Hepatocyte (in vitro differentiated cells): ENCODE measurements at places on chromosomes 6 and 20.

DNA sequence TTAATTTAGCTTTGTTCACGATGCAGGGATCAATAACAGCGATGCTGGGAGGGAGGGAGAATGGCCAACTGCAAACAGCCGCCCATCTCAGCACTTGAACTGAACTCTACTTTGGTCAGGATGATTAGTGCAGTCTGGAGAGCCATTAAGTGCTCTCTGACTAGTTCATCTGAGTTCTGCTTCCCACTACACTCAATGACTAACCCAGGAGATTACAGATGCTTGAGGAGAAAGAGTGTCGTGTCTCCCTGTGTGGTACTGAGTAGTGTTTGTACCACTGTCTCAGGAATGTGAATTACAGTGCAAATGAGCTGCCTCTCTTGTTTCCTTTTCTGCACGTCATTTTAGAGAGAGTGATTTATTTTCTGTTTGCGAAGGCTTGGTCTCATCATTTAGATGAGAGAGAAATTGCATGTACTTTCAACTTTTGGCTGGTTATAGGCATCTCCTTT lies 23.5 kb downstream of the CARMIL1 start:
- DNase-seq: peak; percentile 58
- no peak overlapping the region for H3K4me3 ChIP-seq
- H3K27me3 ChIP-seq: no peaks in the 10 kb centered on the region
- H3K4me1 ChIP-seq: peaks cover 28% of the 10 kb centered on the region
- H3K36me3 ChIP-seq: no peaks in the 10 kb centered on the region

- H3K27me3 ChIP-seq: peaks cover 3% of the 10 kb centered on the region
- H3K4me3 ChIP-seq: no peak overlapping the region
- no peaks in the 10 kb centered on the region for H3K4me1 ChIP-seq
- no peak overlapping the region for H3K27ac ChIP-seq
- no peak for DNase-seq
- H3K36me3 ChIP-seq: no peaks in the 10 kb centered on the region
Measured at GRCh38 chr6:146445233-146445632, 98.4 kb upstream of the RAB32 start.

GRCh38 chr6:41647061-41647511 lies 8.8 kb downstream of the MDFI start:
- H3K4me3 ChIP-seq: no peak overlapping the region
- H3K36me3 ChIP-seq: no peaks in the 10 kb centered on the region
- no peaks in the 10 kb centered on the region for H3K27me3 ChIP-seq

DNA sequence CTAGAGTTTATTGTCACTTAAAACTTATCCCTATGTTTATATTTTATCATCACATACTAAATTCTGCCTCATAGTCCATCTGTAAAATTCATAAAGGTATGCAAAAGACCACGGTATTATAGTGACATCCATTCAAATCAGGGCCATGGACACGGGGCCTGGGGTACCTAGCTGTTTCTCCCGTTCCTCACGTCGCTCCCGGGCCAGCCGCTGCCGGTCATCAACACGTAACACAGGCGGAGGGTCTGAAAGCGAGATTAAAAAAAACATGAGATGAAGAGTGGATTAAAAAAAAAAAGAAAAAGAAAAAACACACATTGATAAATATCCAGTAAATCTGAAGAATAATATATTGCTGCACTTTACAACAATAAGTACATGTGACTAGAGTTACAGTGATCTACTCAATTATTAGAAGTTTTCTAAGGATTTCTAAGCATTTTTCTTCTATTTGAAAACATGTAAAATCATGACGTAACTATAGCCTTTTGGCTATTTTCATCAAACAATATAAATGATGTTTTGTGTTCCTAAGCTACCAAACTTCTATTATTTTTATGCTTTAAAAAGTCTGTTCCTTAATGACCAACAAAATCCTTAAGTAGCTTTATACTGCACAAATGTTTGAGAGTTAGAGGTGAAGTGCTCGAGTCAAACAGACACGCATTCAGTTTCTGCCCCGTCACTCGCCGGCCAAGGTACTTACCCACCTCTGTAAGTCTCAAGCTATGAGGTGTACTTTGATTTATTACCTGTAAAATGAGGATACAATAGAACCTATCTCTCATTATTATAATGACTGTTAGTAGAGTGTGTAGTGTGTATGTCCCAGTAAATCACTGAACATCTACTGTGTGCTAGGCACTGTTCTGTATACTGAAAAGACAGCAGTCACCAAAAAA lies 122.1 kb upstream of the BCLAF1 start:
- no peaks in the 10 kb centered on the region for H3K27me3 ChIP-seq
- H3K36me3 ChIP-seq: no peaks in the 10 kb centered on the region
- no peak overlapping the region for H3K27ac ChIP-seq

DNA sequence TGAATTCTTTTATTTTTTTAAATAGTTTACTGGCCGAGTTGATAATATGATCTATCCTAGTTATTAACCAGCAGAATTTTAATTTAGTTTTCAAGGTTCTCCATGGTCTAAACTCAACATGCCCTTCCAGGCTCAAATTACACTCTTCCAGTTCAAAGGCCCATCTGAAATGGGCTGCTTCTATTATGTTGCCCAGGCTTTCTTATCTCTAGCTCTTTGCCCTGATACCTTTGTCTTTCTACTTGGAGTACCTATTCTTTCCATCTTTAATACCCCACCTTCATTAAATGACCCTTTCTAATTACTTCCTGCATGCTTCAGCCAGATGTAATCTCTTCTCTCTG lies 541.2 kb upstream of the FLRT3 start:
- H3K4me3 ChIP-seq: no peak overlapping the region
- H3K27me3 ChIP-seq: no peaks in the 10 kb centered on the region
- H3K27ac ChIP-seq: peak overlapping the region; percentile 0
- no peaks in the 10 kb centered on the region for H3K36me3 ChIP-seq
- H3K4me1 ChIP-seq: no peaks in the 10 kb centered on the region

DNA sequence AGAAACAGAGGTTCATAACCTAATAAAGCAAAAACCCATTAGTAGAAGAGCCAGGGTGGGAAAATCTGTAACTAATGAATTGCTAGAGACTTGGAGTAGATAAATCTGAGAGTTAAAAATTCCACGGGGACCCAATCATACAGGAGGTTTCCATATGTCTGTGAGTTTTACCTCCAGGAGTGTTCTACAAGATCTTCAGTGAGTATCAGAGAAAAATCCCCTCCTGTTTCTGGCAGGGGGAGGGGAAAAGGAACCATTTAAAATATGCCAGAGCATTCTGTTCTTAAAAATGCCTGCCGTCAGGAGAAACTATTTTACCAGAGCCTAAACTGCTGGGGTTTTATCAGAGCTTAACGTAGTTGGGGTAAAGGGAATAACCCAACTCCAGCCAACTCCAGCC lies 54.0 kb upstream of the PLN start:
- H3K4me3 ChIP-seq: no peak overlapping the region
- H3K36me3 ChIP-seq: peaks cover 4% of the 10 kb centered on the region
- H3K4me1 ChIP-seq: no peaks in the 10 kb centered on the region
- no peak for DNase-seq
- no peak overlapping the region for H3K27ac ChIP-seq

GRCh38 chr20:48002517-48002970 lies 217.3 kb upstream of the SULF2 start:
- no peaks in the 10 kb centered on the region for H3K36me3 ChIP-seq
- no peaks in the 10 kb centered on the region for H3K4me1 ChIP-seq
- DNase-seq: no peak
- no peak overlapping the region for H3K4me3 ChIP-seq
- no peak overlapping the region for H3K27ac ChIP-seq

DNA sequence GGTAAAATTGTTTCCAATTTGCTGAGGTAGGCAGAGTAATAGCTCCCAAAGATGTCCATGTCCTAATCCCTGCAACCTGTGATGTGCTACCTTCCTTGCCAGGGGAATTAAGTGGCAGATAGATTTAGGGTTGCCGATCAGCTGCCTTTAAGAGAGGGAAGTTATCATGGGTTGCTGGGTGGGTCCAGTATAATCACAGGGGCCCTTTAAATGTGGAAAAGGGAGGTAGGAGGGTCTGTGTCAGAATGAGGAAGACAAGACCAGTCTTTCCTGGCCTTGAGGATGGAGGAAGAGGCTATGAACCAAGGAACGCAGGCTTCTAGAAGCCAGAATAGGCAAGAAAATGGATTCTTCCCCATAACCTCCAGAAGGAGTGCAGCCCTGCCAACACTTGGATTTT lies 50.7 kb downstream of the CTCFL start:
- peaks cover 12% of the 10 kb centered on the region for H3K27me3 ChIP-seq
- H3K4me1 ChIP-seq: no peaks in the 10 kb centered on the region
- H3K27ac ChIP-seq: no peak overlapping the region
- no peak for DNase-seq

GRCh38 chr6:137031122-137031521 lies 13.6 kb downstream of the IL20RA start:
- H3K4me1 ChIP-seq: no peaks in the 10 kb centered on the region
- no peak for DNase-seq
- H3K4me3 ChIP-seq: no peak overlapping the region
- H3K27me3 ChIP-seq: no peaks in the 10 kb centered on the region
- no peak overlapping the region for H3K27ac ChIP-seq

DNA sequence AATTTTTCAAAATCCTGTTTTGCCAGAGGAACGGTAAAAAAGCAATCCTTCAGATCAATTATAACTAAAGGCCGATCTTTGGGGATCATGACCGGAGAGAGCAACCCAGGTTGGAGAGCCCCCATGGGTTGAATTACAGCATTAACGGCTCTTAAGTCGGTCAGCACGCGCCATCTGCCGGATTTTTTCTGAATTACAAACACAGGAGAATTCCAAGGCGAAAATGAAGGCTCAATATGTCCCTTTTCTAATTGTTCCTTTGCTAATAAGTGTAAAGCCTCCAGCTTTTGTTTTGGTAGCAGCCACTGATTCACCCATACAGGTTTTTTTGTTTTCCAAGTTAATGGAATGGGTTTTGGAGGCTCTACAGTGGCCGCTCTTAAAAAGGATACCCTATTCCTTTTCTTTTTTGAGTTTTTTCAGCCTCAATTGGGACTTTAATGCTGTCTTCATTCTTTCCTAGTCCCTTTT lies 16.9 kb upstream of the PTCRA start:
- peaks cover 11% of the 10 kb centered on the region for H3K4me1 ChIP-seq
- DNase-seq: peak; percentile 84
- H3K36me3 ChIP-seq: no peaks in the 10 kb centered on the region

- no peaks in the 10 kb centered on the region for H3K4me1 ChIP-seq
- DNase-seq: no peak
- H3K36me3 ChIP-seq: no peaks in the 10 kb centered on the region
Measured at GRCh38 chr6:47571488-47571887, 93.9 kb downstream of the CD2AP start.

- no peak for DNase-seq
- no peak overlapping the region for H3K27ac ChIP-seq
- no peaks in the 10 kb centered on the region for H3K36me3 ChIP-seq
- no peaks in the 10 kb centered on the region for H3K4me1 ChIP-seq
- H3K4me3 ChIP-seq: no peak overlapping the region
- H3K27me3 ChIP-seq: no peaks in the 10 kb centered on the region
Measured at GRCh38 chr6:144823131-144823530, 538.0 kb downstream of the UTRN start.

GRCh38 chr20:37749620-37750403 lies 56.0 kb downstream of the CTNNBL1 start:
- no peak overlapping the region for H3K27ac ChIP-seq
- no peak overlapping the region for H3K4me3 ChIP-seq
- no peaks in the 10 kb centered on the region for H3K4me1 ChIP-seq

DNA sequence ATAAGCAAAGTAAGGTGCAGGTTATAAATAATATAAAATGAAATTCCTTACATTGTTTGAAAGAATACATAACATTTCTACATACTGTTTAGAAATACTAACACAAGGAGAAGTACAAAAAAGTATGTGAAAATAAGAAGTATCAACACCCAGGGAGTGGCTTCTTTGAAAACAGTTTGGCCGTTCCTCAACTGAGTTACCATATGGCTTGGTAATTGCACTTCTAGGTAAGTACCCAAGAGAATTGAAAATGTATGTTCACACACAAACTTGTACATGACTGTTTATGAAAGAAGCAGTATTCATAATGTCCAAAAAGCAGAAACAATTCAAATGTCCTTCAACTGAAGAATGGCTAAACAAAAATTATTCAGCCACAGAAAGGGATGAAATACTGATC lies 30.7 kb downstream of the PAK5 start:
- DNase-seq: no peak
- H3K4me1 ChIP-seq: no peaks in the 10 kb centered on the region
- H3K27ac ChIP-seq: no peak overlapping the region
- no peak overlapping the region for H3K4me3 ChIP-seq
- H3K36me3 ChIP-seq: no peaks in the 10 kb centered on the region
- H3K27me3 ChIP-seq: no peaks in the 10 kb centered on the region

DNA sequence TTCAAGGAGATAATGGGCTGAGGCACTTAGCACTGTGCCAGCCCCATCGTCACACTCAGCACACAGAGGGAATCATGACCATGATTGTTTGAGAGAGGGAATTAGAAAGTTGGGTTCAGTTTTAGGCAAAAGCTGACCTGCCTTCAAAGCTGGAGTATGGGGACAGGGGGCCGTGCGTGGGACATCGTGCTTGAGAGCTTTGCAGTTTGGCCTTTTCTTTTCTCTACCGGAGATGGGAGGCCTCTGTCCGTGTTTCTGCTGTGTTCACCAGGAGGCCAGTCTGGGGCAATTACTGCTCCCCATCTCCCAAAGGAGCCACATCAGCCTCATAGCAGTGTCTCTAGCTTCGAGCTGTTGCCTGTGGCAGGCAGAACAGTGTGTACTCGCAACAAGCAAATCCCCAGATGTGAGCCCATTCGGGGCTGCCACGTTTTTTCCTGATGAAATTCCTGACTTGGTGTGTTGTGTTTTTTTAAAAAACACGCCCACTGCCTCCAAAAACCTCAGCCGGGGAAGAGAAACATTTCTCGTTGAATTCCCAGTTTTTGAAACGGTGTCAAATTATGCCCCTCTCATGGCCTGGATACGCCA lies 20.2 kb downstream of the EYA2 start:
- no peaks in the 10 kb centered on the region for H3K4me1 ChIP-seq
- no peaks in the 10 kb centered on the region for H3K27me3 ChIP-seq
- H3K27ac ChIP-seq: no peak overlapping the region
- no peaks in the 10 kb centered on the region for H3K36me3 ChIP-seq
- DNase-seq: no peak
- H3K4me3 ChIP-seq: no peak overlapping the region

DNA sequence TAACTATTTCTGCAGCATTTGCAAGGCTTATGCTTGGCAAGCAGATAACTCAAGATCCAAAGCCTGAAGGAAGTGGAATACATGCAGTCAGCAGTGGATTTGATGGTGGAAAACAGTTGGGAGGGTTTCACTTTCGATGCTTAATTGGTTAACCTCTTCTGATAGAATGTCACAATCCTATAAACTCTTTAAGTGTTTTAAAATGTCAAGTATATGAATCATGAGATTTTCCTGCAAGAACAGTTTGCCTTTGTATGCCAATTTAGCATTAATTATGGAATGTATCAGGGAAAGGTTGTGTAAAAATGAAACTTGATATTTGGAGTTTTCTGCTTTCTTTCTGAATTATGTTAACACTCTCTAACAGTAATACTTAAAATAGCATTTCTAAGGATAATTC lies 36.6 kb downstream of the NKX2-4 start:
- no peak overlapping the region for H3K27ac ChIP-seq
- H3K27me3 ChIP-seq: no peaks in the 10 kb centered on the region
- H3K36me3 ChIP-seq: no peaks in the 10 kb centered on the region
- no peak for DNase-seq
